ENCODE measurements at places on chromosomes 5 and 9.

- DNase-seq, result no peak
Measured at GRCh38 chr5:103589357-103589756, 26.8 kb upstream of the NUDT12 start.

- DNase-seq, result no peak
Measured at GRCh38 chr5:89823046-89823445, 586.5 kb downstream of the CETN3 start.

- DNase-seq, result no peak
Measured at GRCh38 chr5:14760548-14761002, 96.1 kb downstream of the OTULIN start.

GRCh38 chr9:14318934-14319580 lies 5.1 kb upstream of the NFIB start:
- DNase-seq, result no peak

DNA sequence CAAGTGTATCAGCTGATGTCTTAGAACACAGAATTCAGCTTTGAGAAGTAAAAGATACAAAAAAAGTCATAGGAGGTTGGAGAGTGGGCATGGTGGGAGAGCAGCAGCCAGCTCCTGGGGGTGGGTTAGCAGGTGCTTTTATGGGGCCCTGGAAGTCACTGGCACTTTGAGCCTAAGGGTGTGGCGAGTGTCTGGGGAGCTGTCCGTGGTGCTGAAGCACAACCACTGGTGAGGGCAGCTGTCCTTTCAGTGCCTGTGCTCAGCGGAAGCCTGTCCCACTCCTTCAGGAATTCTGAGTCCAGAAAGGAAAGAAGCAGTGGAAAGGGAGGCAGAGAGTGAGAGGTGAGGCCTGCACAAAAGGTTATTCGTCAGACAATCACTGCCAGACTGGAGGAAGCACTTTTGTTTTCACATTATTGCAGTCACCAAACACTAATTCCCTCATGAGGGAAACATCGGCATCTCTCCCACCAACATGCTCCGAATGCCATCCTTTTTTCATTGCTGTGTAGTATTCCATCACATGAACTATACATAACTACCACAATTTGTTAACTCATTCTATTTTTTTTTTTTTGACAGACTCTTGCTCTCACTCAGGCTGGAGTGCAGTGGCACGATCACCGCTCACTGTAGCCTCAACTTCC lies 59.4 kb upstream of the RAPGEF1 start:
- no peak for DNase-seq

Measured in stimulated activated CD8-positive, alpha-beta memory T cell treated with anti-CD3 and anti-CD28 coated beads, Interleukin-2, amount 100 ng/mL, for 1 hour (primary cell).